CD8-positive, alpha-beta memory T cell (primary cell): ENCODE measurements at places on chromosomes 4 and X.

DNA sequence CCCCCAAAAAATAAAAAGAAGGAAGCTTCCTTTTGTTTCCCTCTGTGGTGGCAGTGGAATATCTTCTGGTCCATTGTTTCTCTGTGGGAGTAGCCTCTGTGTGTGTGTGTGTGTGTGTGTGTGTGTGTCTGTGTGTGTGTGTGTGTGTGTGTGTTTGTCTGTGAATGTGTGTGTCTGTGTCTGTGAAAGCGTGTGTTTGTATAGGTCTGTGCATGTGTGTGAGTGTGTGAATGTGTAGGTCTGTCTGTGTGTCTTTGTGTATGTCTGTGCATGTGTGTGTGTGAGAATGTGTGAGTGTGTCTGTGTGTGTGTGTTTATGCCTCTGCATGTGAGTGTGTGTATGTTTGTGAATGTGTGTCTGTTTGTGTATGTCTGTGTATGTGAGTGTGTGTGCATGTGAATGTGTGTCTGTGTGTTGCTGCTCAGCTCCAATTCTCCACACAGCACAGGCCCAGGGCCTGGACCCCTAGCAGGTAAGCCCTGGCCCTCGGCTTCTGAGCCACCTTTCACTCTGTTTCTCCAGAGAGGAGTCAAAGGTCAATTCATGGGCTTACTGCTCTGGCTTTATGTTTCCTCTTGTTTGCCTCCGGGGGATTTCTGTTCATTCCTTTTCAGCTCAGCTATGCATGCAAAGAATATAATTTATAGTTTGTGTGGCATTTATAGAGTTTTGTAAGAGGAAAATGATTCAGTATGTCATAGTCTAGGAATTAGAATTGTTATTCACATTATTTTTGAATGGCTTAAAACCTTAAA is 89.8 kb downstream of the UCHL1 start:
- no peak for DNase-seq

- DNase-seq: no peak
Observed at GRCh38 chr4:26022346-26023202, 108.6 kb downstream of the SMIM20 start.

DNA sequence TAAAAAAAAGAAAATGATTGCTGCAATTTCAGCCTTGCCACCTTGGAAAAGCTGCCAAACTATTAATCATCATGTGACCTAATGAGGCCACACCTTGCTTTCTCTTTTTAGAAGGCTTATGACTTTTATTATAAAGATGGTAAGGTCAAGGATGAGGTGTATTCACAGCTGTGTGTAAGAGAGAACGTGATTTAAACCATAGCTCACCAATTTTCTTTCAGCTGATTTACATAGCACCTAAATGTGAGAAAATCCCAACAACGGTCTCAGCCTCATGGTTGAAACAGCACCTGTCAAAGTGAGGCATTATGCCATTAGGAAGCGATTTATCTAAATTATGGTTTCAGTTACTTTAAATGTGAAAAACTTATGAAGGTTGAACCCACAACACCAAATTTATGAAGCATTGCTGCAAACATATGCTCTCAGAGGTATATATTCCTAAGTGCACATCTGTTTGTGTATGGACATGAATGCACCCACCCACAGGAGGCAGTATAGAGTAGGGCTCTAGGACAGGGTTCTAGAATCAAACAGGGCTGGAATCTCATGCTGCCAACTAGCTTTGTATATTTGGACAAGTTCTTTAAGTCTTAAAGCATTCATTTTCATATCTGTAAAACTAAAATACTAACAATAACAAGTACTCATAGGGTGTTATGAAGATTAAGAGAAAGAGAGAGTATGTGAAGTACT is 40.7 kb downstream of the ANXA3 start:
- no peak for DNase-seq

- no peak for DNase-seq
Observed at GRCh38 chr4:7189475-7190277, 2.7 kb upstream of the SORCS2 start.

DNA sequence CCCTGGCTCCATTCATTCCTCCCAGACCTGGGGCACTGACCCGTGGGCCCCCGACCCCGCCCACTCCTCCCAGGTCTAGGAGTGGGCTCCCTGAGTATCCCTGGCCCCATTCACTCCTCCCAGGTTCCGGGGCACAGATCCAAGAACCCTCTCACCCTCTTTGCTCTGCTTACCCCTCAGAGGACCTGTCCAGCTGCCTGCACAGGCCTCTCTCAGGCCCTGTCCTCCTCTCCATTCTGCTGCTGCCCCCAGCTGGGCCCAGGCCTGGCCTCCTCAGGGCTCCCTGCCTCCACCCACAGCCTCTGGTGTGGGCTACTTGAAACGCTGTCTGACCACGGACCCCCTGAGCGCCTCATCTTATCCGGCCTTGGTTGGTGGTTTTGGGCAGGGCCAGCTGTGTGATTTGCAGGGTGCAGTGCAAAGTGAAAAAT is 217.7 kb upstream of the PSAPL1 start:
- DNase-seq: peak; percentile 12

DNA sequence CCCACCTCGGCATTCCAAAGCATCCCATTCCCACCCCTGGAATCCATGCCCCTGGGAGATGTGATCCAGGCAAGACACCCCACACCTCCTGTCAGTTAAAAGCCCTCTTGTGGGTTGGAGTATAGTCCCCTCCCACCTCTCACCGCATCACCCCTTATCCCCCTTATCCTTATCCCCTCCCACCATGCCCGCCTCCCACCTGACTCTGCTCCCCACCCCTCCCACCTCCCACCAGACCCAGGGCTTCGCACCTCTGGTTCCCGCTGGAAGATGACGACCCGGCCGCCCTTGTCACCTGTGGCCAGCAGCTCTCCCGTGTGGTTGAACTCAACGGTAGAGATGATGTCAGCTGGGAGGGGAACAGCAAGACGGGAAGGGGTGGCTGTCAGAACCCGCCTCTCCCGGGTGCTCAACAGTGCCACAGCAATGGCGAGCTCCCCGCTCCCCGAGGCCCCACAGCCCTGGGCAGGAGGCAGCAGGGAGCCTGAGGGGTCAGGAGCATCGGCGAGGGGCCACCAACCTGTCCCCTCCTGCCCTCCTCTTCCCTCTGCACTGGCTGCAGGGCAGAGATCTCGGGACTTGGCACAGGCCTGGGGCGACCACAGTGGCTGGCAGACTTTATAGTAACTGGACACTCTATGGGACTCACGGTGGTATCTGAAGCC is 91.5 kb downstream of the PPP2R2C start:
- DNase-seq: no peak
